ENCODE measurements at places on chromosomes 12 and 14.

GRCh38 chr14:101865288-101865687 lies 99.1 kb upstream of the DYNC1H1 start:
- no peak for DNase-seq

DNA sequence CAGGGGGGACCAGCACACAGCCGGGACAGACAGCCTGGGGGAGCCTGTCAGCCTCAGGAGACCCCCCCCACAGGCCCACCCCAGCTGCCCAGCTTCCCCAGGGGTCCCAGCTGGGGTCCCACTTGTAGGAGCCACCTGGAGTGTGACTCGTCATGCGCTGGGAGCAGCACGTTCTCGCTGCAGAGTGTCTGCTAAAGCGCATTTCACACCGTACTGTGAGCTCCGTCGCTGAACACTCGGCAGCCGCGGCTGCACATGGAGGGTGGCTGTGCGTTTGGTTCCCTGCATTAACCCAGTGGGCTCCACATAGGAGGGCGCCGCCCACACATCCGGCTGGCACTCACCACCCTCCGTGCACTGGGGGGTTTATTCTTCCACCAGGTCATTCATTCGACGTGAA lies 56.7 kb downstream of the FBRSL1 start:
- DNase-seq = no peak

DNA sequence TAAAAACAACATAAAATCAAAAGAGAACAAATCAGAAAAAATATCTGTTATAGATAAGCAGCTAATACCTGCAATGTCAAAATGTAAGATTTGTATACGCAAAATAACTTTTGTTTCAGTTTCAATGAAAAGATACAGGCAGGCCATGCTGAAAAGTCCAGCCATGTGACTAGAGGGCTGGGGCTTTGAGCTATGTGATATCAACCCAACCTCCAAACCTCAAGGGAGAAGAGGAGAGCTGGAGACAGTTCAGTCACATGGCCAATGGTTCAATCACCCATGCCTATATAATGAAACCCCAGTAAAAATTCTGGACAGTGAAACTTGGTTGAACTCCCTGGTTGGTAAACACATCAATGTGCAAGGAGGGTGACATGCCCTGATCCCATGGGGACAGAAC lies 5.3 kb downstream of the COX16 start:
- DNase-seq = no peak

DNA sequence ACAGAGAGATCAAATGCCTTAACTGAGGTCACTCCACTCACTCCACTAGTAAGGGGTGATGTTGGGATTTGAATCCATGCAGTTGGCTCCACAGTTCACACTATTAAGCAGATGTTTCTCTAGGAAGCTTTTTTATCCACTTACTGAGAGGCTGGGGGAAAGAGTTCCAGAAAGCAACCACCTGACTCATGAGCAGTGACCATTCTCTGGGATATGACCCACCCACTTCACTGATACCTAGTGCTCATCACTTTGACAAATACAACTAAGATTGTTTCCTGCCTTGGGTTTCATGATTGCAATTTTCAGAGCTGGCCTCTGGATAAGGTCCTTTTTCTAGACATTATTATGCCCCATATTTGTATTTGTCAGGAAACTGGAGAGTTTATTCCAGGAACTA lies 152.1 kb upstream of the PLEKHG7 start:
- no peak for DNase-seq

- DNase-seq = no peak
Measured at GRCh38 chr12:9735601-9736000, 2.7 kb upstream of the CLECL1 start.

DNA sequence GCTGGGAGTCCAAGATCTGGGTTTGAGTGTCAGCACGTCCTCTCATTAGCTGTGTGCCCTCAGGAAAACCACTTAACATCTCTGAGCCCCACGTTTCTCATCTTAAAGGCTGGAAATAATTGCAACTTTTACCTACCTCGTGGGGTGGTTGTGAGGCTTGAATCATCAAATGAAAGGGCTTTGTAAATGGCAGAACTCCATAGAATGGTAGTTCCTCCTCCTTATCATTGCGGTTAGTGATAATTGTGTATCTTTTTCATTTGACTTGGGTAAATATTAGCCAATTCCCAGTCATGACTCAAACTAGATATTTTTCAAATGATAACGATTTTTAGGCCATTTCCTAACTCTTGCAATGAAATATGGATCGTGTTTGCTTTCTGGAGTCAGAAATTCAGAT lies 205.5 kb downstream of the CHST11 start:
- no peak for DNase-seq

GRCh38 chr12:110863161-110863560 lies 16.4 kb downstream of the CCDC63 start:
- DNase-seq = no peak

DNA sequence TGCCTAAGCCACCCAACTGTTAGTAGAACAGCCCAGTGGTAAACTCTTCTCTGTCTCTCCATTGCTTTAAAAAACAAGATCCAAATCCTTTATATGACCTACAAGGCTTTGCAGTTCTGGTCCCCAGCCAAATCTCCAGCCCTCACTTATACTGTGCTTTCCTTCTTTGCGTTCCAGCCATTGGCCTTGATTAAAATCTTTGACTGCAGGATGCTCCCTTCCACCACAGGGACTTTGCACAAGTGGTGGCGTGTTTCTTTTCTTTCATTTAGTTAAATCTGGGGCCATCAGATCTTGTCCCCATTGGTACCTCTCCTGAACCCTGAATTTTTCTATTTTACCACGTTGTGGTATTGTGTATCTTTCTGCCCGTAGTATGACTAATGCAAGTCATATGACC lies 183.7 kb downstream of the VRK1 start:
- DNase-seq = no peak

DNA sequence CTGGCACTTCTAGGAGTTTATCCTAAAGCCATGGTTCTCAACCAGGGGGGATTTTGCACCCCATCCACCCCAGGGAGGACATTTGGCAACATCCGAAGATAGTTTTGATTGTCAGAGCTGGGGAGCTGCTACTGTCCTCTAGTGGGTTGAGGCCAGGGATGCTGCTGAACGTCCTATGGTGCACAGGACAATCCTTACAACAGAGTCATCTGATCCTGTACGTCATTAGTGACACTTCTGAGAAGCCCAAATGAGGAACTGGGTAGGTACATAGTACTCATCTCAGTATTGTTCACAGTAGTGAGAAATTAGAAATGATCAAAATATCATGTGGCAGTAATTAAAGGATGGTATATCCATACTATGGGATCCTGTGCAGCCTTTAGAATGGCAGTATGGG lies 185.1 kb downstream of the CHST11 start:
- no peak for DNase-seq

- DNase-seq = no peak
Measured at GRCh38 chr14:55800156-55800785, 220.3 kb downstream of the KTN1 start.

GRCh38 chr14:95164506-95164905 lies 7.2 kb upstream of the DICER1 start:
- DNase-seq = no peak

DNA sequence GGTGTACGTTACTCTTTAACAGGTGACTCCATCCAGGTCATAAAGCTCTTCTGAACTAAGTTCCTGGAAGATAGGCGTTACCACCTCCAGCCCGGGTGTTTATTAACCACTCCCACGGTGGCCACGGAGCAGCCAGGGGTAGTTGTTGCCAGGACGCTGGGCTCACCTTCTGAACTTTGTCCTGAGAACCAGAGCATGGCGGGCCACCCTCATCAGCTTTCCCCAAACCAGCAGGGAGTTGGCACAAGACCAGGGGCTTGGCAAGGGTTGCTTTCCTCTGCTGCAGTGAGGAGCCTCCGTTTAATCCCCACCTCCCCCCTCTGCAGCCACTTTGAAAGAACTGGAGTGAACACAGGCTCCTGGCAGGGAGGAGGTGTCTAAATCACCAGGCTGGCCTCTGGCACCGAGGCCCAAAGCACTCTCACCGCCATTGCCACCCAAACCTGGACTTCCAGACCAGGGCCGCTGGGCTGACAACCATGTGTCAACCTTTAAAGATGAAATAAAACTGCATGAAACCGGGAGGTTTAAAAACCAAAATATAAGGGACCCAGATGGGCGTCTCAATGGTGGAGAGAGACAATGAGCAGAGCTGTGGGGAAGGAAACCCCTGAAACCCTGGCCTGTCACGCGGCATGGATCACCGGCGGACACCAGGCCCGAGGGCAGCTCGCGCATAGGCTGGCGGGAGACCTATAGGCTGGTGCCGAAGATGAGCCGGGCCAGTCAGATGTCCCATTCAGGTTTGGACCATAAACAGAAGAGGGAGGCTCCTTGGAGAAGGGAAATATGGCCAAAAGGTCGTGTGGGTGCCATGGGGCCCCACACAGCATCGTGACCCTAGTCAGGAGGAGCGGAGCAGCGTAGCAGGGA lies 30.9 kb upstream of the TDRD9 start:
- no peak for DNase-seq

GRCh38 chr14:95483309-95484165 lies 32.9 kb downstream of the SYNE3 start:
- no peak for DNase-seq

DNA sequence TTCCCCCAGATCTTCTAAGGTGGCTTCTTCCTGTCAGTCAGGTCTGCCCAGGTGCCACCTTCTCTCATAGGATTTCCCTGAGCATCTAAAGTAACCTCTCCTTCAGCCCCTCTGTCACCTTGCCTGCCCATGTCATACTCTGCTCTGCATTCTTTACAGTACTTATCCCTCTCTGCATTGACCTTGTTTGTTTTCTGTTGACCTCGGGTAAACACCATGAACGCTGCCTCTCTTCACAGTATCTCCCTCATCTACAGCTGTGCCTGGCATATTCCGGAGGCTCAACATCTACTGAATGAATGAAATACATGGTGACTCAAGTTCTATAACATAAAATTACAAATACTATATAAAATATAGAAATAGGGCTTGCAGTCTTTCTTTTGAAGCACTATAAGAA lies 10.1 kb upstream of the PPM1A start:
- no peak for DNase-seq

DNA sequence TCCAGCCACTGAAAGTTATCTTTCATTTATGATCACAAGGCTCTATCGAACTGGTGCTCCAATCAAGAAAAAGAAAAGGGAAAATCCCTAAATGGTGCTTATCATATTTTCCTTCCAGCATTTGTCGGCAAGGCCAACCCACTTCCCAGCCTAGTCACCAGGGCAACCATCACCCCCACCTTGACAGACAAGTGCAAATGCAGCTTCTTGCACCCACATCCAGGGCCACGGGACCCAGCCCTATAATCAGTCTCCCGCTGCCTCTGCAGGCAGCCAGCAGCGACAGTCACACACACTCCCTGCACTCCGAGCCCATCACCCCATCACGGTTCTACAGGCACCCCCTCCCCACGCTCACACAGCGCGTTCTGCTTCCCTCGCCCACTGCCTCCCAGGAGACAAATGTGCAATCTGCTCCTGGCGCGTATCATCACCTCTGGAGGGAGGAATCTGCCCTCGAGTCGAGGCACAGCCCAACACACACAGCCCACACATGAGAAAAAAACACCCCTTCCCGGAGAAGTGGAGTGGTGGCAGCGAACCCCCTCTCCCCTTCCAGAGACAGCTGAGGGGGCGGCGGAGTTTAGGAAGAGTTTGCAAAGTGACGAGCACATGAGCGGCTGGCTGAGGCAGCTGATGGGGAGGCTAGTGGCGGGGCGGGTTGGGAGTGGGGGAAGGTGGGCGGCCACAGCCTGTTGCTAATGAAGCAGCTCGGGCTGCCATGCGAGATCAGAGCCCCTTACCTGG lies 9.3 kb upstream of the PPP4R4 start:
- no peak for DNase-seq

GRCh38 chr12:109099431-109100020 lies 2.1 kb downstream of the UNG start:
- DNase-seq = no peak

- no peak for DNase-seq
Measured at GRCh38 chr14:78329371-78329770, 159.2 kb downstream of the NRXN3 start.

GRCh38 chr14:47262801-47263200 lies 412.6 kb downstream of the MDGA2 start:
- DNase-seq = no peak

- no peak for DNase-seq
Measured at GRCh38 chr14:72544615-72545387, 349.1 kb downstream of the DPF3 start.

DNA sequence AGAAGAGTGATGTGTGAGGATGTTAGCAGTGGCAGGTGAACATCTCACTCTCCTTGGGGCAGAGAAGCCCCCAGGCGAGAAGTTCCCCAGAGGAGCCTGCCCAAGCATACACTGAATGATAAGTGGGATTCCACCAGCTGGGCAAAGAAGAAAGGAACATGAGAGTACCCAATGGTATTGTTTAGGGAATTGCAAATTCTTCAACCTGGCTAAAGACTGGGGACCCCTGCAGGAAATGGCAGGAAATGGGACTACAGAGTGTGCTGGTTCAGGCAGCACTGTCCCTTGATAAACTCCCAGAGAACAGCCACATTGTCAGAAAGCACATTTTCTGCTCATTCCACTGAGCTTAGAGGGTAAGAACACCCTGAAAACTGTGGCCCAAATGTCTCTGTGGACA lies 121.3 kb downstream of the RPS29 start:
- DNase-seq = no peak

DNA sequence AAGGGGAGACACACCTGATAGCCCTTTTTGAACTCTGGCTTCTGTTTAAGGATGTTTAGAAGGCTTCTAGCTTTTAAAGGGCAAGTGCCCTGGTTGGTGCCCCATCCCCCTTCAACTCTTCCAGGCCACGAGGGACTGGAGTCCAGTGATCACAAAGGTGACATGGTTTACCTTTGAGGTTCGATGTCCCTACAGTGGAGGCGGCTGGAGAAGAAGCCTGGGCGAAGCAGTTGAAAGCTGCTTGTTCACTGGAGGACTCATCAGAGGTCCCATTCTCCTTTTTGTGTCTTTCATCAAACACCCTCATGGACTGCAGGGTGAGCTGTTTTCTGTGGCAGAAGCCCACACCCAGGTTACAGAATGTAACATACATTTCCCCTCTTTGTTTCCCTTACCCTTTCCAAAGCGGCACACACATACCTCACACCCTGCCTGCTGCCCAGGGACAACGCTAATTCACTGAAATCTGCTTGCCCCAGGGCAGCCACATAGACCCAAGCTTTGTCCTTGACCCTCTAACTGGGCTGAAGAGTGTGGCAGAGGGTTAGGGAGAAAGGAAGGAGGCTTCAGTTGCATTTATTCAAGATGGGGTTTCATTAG lies 7.7 kb downstream of the TBX3 start:
- no peak for DNase-seq

- no peak for DNase-seq
Measured at GRCh38 chr14:52834440-52834842, 43.0 kb upstream of the GNPNAT1 start.

- no peak for DNase-seq
Measured at GRCh38 chr14:61132336-61132735, 148.8 kb downstream of the TMEM30B start.

DNA sequence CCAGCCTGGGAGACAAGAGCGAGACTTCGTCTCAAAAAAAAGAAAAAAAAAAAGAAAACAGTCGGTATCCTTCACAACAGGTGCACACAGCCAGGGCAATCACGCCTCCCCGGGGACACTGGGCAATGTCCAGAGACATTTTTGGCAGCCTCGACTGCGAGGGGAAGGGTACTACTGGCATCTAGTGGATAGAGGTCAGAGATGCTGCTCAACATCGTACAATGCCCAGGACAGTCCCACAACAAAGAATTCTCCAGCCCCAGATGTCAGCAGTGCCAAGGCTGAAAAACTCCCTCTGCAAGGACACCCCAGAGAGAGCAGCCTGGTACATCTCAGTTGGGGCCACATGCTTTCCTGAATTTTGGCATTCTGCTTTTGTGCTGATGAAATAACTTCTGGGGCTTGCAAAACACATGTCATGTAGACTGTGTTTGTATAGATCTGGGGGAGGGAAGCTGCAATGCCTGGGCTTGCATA lies 21.5 kb downstream of the ALDH2 start:
- no peak for DNase-seq

Measured in activated T-cell treated with anti-CD3 and anti-CD28 coated beads for 4 hours (primary cell).